ENCODE measurements at places on chromosomes 16 and 17.

DNA sequence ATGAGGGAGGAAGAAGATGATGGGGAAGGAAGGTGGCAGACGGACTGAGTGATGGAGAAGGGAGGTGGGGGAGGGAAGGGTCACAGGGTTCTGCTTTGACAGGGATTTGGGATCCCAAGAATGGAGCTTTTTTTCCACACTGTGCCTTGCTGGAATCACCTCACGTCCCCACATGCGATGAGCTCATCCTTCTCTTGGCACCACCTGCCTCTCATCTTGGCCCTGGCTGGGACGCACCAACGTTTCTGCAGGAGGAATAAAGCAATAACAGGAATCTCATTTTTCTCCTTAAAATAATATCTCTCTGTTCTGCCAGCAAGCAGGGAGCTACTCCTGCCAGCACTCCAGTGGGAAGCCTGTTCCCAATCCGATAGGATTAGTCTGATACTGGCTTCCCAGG lies 47.8 kb downstream of the MEOX1 start:
- no peak for DNase-seq

GRCh38 chr16:53744449-53744848 lies 40.5 kb downstream of the FTO start:
- no peak for DNase-seq

DNA sequence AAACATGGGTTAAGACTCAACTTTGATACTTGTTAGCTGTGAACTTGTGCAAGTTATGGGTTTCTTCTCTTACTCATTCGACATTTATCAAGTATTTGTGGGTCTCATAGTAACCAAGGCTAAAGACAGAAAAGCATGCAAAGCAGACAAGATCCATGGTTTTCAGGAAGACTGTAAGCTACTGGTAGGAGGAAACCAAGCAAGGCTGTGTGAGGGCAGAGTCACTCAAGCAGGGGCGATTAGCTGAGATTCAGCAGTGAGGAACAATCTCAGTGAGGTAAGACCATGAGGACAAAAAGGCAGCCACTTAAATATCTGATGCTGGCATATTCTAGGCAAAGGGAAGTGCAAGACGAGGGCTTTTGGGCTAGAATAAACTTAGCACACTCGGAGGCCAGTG lies 29.5 kb downstream of the MBTD1 start:
- no peak for DNase-seq

- no peak for DNase-seq
Observed at GRCh38 chr16:590188-590814, 435 bp downstream of the RAB40C start.

GRCh38 chr17:40515491-40516041 lies 14.1 kb upstream of the TNS4 start:
- DNase-seq, result no peak

GRCh38 chr17:80086081-80086480 lies 15.3 kb upstream of the GAA start:
- DNase-seq, result no peak

GRCh38 chr17:4913994-4914393 lies 11.1 kb upstream of the CHRNE start:
- no peak for DNase-seq

- no peak for DNase-seq
Observed at GRCh38 chr16:16075488-16076422, 126.3 kb downstream of the ABCC1 start.

- DNase-seq, result no peak
Observed at GRCh38 chr17:16398270-16399267, 16.8 kb upstream of the TRPV2 start.

DNA sequence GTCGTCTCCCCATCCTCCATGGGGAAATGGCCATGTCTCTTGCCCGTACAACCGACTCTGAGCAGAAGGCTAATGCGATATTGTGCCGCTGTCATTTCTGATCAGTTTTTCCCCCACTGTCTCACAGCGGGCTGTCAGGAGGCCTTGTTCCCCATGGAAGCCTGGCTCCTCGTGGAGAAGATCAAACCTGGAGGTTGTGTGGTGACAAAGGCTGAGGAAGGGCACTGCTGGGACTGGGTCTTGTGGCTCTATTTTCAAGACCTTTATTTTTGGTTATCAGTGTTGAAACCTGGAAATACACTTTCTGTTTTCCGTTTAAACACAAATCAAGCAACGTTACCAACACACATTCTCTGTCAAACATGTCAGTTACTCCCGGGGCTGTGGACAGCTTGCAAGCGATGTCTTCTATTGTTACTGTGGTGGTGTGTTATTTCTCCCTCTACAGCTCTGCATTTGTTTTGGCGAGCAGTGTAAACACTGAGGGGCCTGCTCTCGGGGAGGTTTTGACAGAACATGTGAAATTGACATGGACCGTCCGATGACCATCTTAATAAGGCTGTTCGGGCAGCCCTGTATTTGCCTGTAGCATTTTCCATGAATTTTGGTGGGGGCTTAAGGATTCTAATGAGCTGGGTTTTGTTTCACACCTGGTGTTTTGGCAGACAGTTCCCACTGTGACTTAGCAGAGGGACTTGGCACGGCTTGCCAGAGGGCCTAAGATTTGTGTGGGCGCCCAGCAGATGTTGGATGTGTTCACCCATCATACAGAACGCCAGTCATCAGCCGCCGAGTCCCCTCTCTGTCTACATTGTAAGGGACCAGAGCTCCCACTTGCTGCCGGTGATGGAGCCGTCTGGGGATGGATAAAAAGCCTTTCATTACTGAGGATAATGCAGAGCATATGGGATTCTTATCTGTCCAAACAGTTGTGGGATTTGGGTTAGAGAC lies 12.5 kb downstream of the RBFOX1 start:
- DNase-seq, result no peak

GRCh38 chr17:50649042-50649908 lies 14.6 kb downstream of the ABCC3 start:
- DNase-seq, result no peak

- DNase-seq, result no peak
Observed at GRCh38 chr17:58004060-58004459, 3.0 kb downstream of the SRSF1 start.

DNA sequence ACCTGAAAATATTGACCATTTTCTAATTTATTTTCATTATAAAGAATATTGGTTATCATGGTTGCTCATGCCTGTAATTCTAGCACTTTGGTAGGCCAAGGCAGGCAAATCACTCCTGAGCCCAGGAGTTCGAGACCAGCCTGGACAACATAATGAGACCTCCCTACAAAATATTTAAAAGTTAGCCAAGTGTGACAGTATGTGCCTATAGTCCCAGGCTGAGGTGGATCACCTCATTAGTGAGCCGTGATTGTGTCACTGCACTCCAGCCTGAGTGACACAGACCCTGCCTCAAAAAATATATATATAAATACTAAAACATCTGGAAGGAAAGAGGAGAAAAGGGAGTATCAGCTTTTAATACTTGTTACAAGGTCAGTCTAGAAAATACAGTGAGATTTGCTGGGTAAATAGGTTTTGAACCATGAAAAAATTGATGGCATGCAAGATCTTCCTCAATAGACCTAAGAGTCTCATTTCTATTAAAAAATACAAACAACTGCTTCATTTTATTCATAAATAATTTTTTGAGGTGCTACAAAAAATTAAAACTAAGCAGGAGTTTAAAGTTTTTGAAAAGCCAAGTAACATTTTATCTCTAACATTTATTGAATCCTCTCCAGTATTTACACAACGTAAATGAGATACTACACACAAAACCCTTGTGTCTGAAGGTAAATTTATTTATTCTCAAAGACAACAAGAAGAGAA lies 47.7 kb downstream of the TUBD1 start:
- no peak for DNase-seq

GRCh38 chr17:62663304-62663703 lies 35.8 kb downstream of the MRC2 start:
- DNase-seq, result no peak

DNA sequence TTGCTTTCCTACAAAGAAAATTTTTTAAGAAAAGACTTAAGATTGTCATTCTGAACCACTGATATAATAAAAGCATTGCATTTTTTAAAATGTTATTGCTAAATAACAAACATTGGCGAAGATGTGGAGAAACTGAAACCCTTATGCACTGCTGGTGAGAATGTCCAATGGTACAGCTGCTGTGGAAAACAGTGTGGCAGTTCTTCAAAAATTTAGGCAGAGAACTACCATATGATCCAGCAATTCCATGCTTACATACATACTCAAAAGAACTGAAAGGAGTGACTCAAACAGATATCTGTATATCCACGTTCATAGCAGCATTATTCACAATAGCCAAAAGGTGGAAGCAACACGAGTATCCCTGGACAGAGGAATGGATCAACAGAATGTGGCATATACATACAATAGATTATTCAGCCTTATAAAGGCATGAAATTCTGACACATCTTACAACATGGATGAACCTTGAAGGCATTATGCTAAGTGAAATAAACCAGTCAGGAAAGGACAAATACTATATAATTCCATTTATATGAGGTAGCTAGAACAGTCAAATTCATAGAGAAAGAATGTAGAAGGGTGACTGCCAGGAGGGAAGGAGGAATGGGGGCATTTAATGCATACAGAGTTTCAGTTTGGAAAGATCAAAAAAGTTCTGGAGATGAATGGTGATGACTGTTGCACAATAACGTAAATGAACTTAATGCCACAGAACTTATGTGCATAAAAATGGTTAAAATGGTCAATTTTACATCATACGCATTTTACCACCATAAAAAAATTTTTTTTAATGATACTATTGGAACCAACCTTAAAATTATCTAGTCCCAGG lies 92.1 kb downstream of the CACNG1 start:
- no peak for DNase-seq

DNA sequence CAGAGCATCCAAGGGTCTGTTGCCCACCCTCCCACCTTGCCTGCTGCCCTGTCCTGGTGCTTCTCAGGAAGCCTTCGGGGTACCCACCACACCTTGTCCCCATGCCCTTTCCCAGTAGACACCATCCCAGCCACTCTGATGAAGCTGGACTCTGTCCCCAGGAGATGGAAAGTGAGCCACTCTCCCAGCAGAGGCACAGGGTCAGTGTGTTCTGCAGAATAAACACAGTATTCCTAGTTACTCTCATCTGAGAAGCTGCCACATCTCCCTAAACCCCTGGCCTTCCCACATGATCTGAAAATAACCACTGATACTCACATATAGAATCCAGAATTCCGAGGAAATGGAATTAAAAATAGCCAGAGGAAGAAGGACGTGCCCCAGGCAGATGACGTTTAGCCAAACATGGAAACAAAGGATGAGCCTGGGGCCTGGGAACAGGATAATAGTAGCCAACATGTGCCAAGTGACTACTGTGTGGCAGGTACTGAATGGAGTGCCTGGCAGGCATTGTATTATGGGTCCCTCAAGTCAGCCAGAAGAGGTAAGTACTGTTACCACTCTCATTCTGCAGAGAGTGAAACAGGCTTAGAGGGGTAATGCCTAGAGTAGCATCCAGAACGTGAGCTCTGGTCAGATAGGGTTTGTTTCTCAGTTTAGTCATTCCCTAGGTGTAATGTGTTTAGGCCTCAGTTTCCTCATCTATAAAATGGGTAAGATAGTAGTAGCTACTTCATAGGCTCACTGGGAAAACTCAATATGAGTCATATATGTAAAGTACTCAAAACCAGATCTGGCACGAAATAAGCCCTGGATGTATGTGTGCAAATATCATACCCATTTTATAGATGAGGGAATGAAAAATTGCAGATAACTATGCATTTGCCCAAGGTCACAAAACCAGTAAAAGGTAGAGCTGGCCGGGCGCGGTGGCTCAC lies 20.8 kb upstream of the PEMT start:
- no peak for DNase-seq

DNA sequence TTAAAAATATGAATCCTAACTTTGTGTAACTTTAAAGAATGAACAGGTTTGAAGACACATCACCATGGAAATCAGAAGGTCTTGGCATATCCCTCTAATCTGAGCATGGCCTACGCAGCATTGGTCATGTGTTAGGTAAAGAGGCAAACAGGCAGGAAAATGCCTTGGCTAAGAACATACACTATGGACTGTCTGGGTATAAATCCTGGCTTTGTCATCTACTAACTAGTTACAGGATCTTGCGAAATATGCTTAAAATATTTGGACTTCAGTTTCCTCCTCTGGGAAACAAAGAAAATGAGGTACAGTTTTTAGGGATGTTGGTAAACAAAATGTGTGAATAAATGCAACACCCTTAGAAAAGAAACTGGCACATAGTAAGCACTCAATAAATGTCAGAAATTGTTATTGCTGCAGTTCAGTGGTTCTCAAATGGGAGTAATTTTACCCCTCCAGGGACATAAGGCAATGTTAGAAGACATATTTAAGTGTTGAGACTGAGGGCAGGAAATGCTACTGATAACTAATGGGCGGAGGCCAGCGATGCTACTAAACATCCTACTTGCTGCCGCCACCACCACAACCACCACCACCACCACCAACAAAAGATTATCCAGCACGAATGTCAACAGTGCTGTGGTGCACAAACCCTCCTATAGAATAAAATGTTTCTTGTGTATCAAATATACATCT lies 770.8 kb upstream of the SOX9 start:
- DNase-seq, result no peak

- no peak for DNase-seq
Observed at GRCh38 chr16:917591-918061, 53.2 kb downstream of the LMF1 start.

DNA sequence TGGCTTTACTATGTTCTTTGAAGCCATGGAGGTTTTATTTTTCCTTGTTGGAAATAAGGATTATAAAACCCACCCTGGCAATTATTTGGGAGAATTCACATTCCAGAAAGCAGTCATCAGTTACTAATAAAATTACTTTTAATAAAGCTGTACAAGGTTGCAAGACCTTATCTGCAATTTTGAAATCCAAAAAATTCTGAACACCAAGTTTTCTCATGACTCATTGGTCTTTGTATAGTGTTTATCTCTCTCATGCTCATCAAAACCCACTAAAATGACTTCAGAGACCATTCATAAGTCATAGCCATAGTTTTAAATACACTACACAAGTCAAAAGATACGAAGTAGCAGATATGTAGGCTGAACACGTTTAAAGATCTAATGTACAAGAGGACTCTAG lies 6.0 kb upstream of the KRT38 start:
- DNase-seq, result no peak

DNA sequence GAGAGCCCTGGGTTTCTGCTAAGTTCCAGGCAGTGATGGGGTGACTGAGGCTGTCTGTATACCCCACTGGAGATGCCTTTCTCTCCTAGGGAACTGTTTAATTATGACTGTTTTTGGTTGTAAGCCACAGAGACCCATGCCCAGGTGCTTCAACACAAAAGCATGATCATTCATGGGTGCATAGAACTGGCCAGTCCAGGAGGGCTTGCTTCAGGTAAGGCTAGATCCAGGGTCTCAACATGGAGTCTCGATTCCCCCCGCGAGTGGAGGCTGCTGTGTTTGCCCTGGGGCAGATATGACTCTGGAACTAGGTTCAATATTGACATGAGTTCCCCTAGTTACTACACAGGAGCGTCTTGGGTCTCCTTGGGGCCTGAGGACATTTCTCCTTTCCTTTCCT lies 17.8 kb downstream of the NAGPA start:
- DNase-seq, result no peak

DNA sequence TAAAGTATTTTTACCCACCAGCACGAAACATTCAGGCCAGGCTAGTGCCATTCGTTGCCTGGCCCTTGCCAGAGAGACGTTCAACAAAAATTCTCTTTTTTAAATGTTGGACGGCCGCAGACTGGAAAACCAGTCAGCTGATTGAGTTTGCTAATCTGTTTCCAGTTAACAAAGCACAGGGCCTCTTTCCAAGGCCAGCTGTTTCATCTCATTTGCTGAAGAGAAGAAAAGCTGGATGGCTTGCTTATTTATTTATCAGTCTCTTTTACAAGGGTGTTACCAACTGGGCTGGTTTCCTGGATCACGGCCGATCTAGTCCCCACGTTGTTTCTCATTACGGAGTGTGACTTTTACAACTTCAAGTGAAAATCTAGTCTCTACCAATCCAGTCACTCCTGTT lies 418.7 kb upstream of the DYNLRB2 start:
- DNase-seq, result no peak
